ENCODE measurements at places on chromosomes 2 and 18. TPM values are rescaled to one million over a fixed set of nuclear protein-coding genes. Genes with fewer than 3 reads are reported as not detected.

DNA sequence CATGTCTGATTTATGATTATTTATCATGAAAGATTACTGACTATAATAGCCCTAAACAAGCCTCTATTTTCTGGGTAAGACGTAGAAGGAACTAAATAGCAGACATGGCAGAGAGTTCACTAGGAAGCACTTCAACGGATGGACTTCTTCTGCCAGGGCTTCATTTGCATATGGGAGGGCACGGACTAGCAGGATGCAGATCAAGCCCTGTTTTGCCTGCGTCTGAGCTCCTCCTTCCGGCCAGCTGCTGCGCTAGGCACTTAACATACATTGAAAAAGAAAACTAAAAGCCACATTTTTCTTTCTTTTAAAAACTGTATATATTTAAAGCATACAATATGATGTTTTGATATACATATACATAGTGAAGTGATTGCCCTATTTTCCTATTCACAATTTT is 340.0 kb upstream of the MEX3C start:
- no peak for DNase-seq

SCYGR3 gene
- not detected for total RNA-seq

FBXO41 gene
- total RNA-seq: 7.0 TPM

- DNase-seq: no peak
Observed at GRCh38 chr2:25251422-25252273, 83.3 kb upstream of the POMC start.

SNORC gene
- 2.5 TPM for total RNA-seq

DNA sequence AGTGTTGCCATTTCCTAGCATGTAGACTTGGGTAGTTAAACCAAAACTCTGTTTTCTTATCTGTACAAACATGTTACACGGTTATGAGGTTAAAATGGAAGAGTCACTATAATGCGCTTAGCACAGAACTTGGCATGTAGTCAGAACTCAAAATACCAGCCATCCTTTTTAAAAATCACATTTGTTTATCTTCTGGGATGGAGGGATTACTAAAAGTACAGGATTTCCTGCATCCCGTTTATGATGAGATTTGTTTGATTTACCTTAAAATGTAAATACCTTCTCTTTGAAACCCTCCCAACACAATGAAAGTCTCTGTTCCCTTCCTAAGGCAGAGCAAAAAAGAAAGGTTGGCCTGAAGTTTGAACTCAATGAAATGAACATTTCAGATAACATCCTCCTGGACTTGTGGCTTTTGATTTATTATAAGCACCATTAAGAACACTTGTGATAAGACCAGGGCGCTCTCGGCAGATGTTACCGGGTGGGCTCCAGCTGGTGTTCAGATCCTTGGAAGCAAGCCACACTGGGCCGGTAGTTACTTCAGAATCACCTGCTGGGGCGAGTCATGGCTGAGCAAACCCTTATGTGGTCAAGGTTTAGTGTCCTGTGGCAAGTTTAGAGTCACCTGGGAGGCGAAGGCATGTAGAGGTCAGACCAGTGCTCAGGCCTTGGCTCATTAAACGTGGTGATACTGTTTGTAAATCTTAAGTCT is 105.7 kb downstream of the MGAT5 start:
- DNase-seq: no peak

MRPL33 gene
- total RNA-seq: 139 TPM

RAB17 gene
- total RNA-seq: 12.1 TPM

GRB14 gene
- 6.0 TPM for total RNA-seq

DNA sequence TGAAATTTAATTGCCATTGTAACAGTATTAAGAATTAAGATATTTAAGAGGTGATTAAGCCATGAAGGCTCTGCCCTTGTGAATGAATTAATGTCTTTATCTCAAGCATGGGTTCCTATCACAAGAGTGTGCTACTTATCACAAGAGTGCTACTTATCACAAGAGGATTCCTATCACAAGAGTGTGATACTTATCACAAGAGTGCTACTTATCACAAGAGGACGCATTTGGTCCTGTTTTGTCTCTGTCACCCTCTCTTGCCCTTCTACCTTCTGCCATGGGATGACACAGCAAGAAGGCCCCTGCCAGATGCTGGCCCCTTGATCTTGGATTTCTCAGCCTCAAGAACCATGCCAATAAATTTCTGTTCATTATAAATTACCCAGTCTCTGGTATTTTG is 13.2 kb upstream of the COL5A2 start:
- DNase-seq: no peak

DNA sequence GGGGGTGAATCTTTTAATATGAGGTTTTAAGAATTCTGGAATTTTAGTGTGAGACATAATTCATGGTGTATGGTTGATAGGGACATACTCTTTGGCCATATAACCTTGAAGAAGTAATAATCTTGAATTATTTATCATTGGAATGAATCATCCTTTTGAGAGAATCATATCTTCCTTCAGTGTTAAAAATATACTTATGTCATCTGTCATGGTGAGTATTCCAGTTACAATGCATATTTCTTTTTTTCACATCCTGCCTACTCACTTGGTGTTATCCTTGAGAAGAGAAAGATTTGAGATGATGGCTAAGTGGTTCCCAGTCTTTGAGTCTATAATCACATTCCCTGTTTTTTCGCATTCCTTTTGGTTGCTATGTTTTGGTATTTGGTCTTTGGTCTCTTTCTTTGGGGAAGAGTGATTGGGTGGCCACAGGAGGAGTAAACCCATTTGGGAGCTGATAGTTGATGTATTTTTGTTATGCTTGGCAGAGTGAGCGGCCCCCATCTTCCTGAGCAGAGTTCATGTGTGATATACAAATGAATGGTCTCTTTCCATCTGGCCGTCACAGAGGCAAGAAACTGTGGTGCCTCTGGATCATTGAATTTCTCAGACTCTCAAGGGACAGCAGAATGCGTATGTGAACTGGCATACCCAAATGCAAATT is 21.6 kb downstream of the ASAP2 start:
- DNase-seq: no peak

GRCh38 chr2:205780645-205781044 is 98.3 kb downstream of the NRP2 start:
- no peak for DNase-seq

- DNase-seq: no peak
Observed at GRCh38 chr18:8654503-8655451, 45.5 kb downstream of the RAB12 start.

IMPA2 gene
- 24.9 TPM for total RNA-seq

DNA sequence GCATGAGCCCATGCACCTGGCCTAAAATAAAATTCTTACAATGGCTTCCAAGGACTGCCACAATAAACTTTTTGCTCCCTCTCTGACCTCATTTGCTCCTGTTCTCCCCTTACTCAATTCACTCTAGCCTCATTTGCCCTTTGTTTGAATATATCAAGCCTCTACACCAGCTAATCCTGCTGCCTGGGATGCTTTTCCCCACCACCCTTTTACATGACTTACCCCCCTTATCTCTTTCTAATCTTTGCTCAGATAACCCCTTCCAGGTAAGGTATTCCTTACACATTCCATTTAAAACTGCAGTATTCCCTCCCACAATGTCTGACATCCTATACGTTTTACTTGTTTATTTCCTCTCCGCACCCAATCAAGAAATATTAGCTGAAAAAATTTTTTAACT is 22.7 kb downstream of the IMMT start:
- DNase-seq: no peak

All from kidney epithelial cell (primary cell).